ENCODE measurements at places on chromosomes 16 and 17. TPM values are rescaled to one million over a fixed set of nuclear protein-coding genes. Genes with fewer than 3 reads are reported as not detected.

Gene TBC1D3
- not detected for total RNA-seq

Gene VKORC1
- total RNA-seq: 128 TPM

Gene PRSS8
- 1.2 TPM for total RNA-seq

Gene MT1F
- total RNA-seq: 14.6 TPM

Gene NOD2
- total RNA-seq: 0.02 TPM

Gene C16orf96
- 0.04 TPM for total RNA-seq

Gene KRT40
- total RNA-seq: not detected

Gene TNFSF13
- 0.51 TPM for total RNA-seq

Gene NETO2
- total RNA-seq: 81.1 TPM

Gene CARD14
- total RNA-seq: 0.78 TPM

Gene SDR42E2
- not detected for total RNA-seq

Gene HS3ST3A1
- not detected for total RNA-seq

Gene PRAC1
- total RNA-seq: not detected

Gene FXR2
- 45.1 TPM for total RNA-seq

Gene SOX9
- total RNA-seq: 8.3 TPM

Gene NPTX1
- total RNA-seq: 202 TPM

Gene SSTR5
- 0.20 TPM for total RNA-seq

Gene DNAH3
- total RNA-seq: 0.14 TPM

Gene FOXC2
- total RNA-seq: 2.7 TPM

Gene CTRL
- 1.4 TPM for total RNA-seq

All from A549 treated with ZK216348 at 1 μM for 4 hours (cell line).